ENCODE measurements at places on chromosomes 13 and 19. TPM values are rescaled to one million over a fixed set of nuclear protein-coding genes. Genes with fewer than 3 reads are reported as not detected.

Gene PCDH9
- 1.6 TPM for total RNA-seq

DNA sequence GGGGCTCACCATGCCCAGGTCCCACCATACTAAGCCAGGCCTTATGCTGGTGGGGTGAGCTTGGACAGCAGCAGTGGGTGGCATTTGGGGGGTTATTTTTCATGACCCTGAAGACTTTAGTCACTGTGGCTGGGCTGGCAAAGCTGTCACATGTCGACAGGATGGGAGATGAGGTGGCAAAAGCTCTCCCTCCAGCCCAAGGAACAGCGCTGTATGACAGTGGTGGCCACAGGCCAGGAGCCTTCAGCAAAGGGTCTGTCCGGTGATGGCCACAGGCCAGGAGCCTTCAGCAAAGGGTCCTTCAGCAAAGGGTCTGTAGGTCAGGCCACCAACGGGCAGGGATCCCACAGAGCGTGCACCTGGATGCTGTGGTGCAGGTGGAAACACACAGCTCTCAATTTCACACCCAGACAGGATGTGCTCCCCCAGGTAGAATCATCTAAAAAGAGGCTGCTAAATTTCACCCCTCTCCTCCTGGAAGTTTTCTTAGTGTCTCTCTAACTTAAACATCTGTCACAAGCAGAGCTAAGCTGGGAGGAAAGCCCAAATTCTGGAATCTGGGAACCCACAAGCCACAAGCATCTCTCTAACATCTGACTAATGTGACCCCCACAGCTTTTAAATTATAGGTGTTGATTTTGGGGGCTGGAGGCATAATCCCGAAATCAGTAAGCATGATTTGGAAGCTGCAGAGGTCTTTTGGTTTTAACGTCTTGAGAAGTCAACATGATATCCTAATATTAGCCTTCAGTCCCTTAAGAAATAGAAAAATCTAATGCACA, 23.0 kb downstream of the COL4A1 start:
- no peak for DNase-seq

GRCh38 chr19:10952809-10953208, 8.0 kb upstream of the SMARCA4 start:
- DNase-seq, result no peak

DNA sequence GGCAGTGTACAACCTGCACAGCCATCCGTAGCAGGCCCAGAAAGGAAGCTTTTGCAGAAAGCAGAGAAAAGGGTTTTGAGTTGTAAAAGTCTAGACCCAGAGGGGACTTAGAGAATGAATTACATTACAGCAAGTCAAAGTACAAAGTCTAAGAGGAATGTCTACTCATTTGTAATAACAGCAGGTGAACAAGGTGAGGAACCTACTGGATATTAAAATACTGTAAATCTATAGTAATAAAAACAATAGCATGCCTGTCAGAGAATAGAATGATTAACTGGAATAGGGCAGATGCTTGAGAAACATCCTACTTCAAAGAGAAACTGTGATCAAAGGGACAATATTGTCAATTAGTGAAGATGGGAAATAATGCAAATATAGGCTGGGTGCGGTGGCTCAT, 18.3 kb upstream of the ZNF414 start:
- no peak for DNase-seq

DNA sequence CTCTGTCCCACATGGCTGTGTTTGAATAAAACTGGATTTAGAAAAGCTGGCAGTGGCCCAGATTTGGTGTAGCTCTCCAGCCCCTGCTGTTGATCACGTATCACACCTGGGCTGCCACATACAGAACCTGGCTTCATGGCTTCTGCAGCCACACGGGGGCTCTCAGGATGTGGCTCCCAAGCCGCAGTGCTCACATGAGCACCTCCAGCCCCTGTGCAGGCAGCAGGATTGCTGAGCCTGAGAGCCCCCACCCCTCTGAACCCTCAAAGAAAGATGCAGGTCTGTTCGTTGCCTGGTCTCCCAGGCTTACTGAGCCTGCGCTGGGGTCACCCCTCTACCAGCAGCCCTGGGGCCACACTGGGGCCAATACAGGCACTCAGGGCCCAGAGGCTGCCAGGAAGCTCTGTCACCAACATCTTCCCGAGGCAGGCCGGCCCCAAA, 2.7 kb downstream of the PLEKHF1 start:
- no peak for DNase-seq

DNA sequence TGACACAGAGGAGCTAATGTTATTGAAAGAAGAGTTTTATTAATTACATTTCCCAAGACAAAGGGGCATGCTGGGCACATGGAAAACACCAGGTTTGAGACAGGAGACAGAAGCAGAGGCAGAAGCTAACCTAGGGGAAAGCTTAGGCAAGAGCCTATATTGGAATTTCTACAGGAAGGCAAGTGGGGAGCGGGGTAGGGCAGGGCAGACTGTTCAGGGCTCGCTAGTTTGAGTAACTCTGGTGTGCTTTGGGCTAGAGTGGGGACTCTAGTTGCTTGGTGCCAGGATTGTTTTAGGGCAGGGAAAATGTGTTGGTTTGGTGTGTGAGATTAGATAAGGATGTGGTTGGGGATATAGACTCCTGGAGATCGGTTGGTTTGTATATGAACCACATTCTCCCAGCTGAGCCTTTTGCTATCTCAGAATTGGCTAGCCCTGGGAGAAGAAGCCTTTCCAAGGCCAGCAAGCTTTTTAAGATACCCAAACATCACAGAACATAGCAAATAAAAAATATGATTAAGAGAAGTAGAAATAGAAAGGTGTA, 8.4 kb upstream of the UFM1 start:
- DNase-seq, result no peak

DNA sequence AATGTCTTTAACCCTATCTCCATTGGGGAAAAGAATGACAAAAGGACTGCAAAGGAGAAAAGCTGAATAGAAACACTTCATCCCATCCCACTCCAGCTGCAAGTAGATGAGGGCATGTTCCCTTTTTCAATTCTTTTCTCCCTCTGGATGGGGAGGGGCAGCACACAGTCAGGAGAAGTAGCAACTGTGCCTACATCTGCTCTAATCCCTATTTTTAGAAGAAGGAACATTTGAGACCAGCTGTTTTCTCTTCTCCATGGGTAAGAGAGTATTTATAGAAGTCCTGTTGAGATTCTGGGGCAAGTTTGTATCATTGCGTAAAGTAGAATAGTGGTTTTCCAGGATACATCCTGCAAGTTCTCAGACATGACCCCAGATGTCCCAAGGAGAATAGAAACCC, 9.3 kb upstream of the GTF3A start:
- DNase-seq, result no peak

Gene TMEM145
- 0.42 TPM for total RNA-seq

- peak; percentile 29 for DNase-seq
Observed at GRCh38 chr13:26941345-26942174, 181.0 kb upstream of the GPR12 start.

GRCh38 chr13:70253411-70253810, 145.2 kb upstream of the KLHL1 start:
- DNase-seq, result no peak

- DNase-seq, result peak; percentile 84
Observed at GRCh38 chr19:17671906-17672305, 16.2 kb downstream of the UNC13A start.

Gene BRSK1
- total RNA-seq, result 75.9 TPM

DNA sequence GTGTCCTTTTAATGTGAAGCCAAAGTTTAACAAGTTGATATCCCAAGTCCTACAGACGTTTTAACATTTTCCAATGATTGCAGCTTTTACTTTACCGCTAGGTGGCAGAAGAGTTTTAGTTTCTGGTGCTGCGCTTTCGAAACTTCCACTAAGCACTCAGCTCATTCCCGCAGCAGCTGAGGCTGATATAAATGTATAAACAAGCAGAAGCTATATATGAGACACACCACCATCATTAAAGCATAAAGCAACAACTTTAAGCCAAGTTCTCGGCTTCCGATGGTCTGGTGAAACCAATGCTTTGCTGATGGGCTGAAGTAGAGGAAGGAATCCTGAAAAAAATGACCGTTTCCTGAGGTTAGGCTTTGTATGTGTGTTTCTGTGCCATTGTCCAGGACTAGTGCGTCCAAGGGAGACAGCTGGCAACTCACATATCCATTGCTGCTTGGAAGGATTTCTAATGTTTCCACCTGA, 753.9 kb downstream of the OLFM4 start:
- peak; percentile 65 for DNase-seq

Gene ADAMTS10
- total RNA-seq, result 19.3 TPM

Gene ZNF844
- 9.8 TPM for total RNA-seq

DNA sequence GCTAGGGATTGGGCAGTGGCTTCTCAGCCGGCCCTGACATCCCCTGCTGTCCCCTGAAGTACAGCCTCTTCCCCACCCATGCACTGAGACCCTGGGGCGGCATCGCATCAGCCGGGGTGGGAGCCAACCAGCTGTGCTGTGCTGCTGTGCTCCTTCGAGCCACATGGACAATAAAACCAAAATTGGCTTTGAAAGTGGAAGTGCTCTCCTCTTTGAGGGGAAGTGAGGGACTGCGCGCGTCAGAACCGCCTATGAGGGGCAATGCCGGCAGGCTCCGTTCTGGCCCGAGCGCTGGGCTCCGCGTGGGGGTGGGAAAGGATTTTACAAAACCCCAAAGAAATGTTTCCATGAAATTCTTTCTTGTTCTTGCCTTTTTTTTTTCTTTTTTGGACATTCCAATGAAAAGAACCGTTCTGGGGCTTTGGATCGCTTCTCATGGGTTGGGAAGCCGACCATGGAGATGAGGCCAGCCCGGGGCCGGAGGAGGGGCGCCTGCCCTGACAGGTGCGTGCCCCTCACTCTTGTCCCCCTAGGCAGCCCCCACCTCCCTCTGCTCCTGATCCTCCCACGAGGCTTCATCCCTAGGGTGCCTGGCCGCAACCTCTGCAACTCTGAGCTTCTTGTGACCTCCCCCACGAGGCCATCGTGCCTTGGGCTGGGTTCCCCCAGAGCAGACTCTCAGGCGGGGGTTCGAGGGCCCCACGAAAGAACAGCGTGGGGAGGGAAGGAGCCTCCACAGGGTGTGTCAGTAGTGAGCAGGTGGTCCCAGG, 22.6 kb downstream of the KLHL26 start:
- peak; percentile 42 for DNase-seq

- peak; percentile 60 for DNase-seq
Observed at GRCh38 chr13:113402471-113403254, 38.7 kb upstream of the GRTP1 start.

GRCh38 chr19:41847351-41848105, 2.7 kb downstream of the DMRTC2 start:
- DNase-seq, result no peak

GRCh38 chr13:41970918-41971317, 10.0 kb upstream of the VWA8 start:
- no peak for DNase-seq

GRCh38 chr13:27789495-27790303, 2.6 kb upstream of the GSX1 start:
- peak; percentile 66 for DNase-seq

DNA sequence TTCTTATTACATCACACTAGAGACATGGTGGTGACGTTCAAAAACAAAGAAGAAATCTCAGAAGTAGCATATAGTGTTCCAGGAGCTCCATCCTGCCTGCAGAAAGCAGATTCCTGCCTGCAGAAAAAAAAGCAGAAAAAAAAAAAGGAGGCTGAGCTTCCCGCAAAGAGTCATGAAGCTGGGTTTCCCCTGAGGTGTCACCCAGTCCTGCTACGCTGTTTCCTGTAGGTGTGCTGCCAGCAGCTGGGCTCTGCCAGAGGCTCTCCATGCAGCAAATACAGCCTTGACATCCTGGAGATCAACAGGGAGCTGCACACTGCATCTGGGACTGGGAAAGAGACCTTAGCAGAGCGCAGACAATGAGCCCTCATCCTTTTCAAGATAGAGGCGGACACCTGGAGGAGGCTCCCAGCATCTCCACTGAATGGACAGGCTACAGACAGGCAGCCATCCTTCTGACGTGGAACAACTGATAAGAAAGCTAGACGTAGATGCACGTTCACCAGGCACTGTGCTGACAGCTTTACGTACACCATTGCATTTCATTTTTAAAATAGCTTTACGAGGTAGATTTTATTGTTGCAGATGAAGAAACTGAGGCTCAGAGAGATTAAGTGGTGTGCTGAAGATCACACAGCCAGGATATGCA, 350.9 kb downstream of the FOXO1 start:
- DNase-seq, result no peak

Gene MCF2L
- 48.0 TPM for total RNA-seq

Gene MBD3L2
- total RNA-seq, result not detected

GRCh38 chr19:8342684-8343482, at the start of gene KANK3:
KANK3 (minus strand) TSS chr19:8343262; CDS start chr19:8337828, 5,434 bp downstream.
- peak; percentile 100 for DNase-seq

DNA sequence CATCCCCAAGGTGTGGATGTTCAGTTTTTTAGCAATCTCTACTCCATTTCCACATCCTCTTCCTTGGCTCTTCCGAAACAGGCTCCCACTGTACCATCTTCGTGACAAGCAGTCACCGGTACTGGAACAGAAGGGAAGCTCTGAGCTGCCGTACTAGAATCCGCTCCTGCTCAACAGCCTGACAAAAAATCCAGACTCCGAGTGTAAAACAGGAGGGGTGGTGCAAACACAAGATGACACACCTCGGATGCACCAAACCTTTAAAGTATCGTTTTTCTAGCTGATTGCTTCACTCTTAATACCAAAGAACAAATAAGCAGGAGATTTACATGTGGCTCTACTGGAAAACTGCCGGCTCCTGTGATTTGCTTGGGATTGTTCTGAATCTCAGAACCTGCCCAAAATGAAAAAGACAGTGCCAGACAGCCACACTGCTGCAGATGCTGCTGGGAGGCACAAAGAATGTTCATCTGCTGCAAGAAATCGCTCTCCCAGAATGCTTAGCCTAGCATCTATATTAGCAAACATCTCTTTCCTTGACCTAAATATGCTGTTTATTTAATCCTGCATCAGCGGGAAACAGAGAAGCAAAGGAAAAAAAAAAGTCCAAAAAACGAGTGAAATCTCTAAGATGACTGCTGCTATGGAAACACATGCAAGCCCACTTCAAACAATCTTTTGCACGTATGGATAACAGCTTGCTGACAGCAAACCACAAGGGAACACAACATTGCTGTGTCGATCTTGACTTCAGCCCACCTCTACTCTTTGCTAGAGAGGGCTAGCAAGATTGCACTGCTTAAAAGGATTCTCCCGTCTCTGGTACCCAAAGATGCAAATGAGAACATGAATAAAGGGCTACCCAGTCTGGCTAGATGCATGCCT, 38.0 kb upstream of the DOCK9 start:
- DNase-seq, result no peak

Gene GNA15
- not detected for total RNA-seq

Data from endodermal cell (in vitro differentiated cells).